ENCODE measurements at places on chromosomes 13 and 19.

DNA sequence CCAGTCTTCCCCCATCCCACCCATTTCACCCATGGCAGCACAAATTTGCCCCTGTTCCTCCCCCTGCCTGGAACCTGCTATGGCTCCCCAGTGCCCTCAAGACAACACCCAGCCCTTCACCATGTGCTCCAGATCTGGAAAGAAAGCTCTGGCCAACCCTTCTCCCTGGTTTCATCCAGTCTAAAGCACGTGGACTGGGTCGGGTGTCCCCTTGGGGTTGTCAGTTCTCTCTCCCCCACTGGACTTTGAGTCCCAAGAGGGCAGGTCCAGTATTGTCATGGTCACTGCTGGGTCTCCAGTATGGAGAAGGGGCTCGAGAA lies 19.6 kb upstream of the PNMA8B start:
- DNase-seq = no peak

DNA sequence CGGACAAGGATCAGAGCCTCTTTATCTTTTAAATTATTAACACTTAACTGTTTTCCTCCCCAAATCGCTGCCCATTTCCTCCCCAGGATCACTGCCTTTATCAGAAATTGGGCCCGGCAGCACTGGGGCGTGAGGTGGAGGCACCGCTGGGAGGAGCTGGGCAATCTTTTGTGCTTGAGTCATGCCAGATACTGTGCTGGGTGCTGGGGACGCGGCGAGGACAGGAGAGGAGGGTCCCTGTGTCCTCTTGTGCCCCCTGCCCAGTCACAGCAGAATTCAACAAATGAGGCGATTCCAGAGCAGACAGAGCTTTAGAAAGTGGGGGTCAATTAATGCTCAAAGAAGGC lies 347.8 kb downstream of the ZNF536 start:
- DNase-seq = no peak

DNA sequence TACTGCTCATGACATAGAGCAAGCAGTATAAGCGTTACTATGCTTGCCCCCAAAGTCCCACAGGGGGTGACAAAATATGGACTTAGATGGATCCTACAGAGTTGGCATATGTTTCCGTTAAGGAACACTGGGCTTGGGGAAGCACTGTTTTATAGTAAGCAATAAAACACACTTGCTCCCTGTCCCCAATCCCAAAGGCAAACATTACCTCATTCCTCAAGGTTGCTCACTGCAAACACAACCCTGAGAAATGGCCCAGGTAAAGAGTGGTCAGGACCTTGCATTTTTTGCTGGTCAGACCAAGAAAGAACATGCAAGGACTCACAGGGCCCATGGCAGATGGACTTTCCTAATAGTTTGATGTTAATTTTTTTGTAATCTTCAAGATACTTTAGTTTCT lies 32.3 kb downstream of the UGGT2 start:
- DNase-seq = no peak

DNA sequence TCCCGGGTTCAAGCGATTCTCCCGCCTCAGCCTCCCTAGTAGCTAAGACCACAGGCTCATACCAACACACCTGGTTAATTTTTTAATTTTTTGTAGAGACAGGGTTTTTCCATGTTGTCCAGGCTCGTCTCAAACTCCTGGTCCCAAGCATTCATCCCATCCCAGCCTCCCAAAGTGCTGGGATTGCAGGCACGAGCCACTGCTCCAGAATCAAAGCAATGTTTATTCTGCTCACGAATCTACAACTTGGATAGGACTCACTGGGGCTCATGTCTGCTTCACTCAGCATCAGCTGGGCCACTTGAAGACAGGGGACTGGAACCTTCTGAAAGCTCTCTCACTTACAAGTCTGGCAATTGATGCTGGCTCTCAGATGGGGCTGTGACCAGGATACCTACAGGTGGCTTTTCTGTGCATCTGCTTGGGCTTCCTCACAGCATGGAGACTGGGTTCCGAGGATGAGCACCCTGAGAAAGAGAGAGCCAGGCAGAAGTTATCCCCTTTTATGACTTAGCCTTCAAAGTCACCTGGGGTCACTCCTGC lies 8.2 kb upstream of the ZNF792 start:
- no peak for DNase-seq

GRCh38 chr19:54916822-54917221 lies 10.9 kb downstream of the NCR1 start:
- no peak for DNase-seq

DNA sequence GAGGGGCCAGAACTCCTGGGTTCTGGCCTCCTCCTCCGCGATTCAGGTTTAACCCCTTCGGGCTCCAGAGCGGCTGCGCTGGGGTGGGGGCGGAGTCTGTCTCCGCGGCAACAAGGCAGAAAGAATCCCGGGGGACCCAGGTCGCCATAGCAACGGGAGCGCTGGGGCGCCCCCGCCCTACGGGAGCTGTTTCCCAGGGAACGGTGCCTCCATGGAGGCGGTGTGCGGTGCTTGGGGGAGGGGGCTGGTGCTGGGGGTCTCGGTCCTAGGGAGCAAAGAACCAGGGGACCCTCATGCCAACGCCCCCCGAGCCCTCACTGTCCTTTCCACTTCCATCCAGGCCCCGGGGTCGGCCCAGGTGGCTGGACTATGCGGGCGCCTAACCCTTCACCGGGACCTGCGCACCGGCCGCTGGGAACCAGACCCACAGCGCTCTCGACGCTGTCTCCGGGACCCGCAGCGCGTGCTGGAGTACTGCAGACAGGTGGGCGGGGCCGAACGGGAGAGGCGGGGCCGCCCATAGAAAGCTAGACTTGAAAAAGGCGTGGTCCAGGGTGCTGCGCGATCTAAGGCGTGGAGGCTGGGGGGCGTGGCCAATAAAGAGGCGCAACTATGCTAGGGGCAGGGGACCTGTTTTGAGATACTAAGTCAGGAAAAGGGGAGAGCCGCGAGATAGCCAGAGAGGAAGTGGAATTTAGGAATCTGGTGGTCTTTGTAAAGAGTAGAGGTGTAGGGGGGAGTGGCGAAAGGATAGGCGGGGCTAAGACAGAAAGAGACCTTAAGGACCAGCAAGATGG lies 1.2 kb downstream of the APLP1 start:
- peak; percentile 68 for DNase-seq

GRCh38 chr13:60969656-60970055 lies 446.0 kb downstream of the PCDH20 start:
- no peak for DNase-seq

GRCh38 chr19:35514282-35514809 lies 897 bp upstream of the DMKN start:
- no peak for DNase-seq

DNA sequence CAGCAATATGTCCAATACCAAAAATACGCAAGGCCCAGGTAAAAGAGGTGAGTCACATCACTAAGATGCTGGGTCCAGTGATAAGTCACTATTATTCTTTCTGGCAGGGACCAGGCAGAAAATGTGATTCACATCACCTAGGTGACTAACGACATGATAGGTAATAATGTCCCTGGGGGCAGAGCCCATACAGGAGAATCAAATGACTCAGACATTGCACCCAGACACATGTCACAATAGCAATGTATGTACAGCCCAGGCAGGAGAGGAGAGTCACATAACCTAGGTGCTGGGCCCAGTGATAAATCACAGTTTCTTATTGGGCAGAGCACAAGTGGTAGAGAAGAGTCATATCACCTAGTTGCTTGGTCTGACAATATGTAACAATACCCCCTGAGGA lies 28.9 kb upstream of the ZNF729 start:
- no peak for DNase-seq

DNA sequence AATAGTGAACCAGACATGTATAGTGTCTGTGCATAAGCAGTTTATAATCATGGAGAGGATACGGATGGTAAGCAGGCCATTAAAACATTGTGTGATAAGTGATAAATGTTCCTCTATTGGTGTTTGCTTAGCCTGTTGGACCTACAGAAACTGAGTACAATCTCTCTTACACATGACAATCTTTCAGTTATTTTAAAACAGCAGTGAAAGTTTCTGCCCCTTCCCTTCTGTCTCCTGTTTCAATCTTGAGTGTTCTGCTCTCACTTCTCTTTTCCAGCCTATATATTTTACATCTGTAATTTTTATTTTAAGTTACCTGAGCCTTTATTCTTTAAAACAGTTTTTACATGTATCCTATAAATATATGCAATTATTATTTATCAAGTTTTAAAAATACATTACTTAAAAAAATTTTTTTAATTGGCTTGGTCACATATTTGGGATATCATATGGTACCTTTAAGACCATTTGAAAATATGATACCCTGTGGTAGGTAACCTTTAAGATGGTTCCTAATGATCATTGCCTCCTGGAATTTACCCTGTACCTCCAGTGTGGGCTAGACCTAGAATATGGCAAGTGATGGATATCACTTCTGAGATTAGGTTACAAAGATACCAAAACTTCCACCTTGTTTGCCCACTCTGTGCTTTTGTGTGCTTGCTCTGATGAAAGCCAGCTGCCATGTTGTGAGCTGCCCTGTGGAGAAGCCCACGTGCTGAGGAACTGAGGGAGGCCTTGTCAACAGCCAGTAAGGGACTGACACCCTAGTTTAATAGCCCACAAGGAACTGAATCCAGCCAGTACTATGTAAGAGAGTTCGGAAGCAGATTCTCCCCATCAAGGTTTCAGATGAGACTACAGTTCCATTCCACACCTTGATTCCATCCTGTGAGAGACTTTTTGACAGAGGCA lies 99.3 kb downstream of the DHRS12 start:
- no peak for DNase-seq

DNA sequence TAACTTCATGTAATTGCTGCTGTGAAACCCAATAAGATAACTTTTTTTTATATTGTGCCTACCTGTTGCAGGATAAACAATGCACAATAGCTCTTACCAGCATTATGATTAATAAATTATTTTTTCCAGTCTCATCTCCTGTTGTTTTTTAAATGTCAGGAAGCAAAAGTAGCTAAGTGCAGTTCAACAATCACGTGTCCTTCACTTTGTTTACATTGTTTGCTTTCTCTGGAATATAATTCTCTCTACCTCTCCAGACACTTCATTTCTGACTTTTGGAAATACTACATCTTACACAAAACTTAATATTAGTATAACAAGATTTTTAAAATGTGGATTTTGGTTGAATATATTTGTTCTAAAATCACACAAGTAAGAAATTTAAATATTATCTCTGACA lies 1359.4 kb downstream of the SLITRK1 start:
- DNase-seq = no peak

- DNase-seq = peak; percentile 61
Measured at GRCh38 chr19:46713781-46714443, 3.0 kb downstream of the PRKD2 start.

DNA sequence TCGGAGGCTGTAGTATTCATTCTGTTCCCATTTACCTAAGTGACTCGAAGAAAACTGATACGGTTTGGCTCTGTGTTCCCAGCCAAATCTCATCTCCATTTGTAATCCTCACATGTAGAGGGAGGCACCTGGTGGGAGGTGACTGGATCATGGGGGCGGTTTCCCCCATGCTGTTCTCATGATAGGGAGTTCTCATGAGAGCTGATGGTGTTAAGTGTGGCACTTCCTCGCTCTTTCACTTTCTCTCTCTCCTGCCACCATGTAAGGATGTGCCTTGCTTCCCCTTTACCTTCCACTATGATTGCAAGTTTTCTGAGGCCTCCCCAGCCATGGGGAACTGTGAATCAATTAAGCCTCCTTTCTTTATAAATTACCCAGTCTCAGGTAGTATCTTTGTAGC lies 23.5 kb downstream of the SLAIN1 start:
- no peak for DNase-seq

DNA sequence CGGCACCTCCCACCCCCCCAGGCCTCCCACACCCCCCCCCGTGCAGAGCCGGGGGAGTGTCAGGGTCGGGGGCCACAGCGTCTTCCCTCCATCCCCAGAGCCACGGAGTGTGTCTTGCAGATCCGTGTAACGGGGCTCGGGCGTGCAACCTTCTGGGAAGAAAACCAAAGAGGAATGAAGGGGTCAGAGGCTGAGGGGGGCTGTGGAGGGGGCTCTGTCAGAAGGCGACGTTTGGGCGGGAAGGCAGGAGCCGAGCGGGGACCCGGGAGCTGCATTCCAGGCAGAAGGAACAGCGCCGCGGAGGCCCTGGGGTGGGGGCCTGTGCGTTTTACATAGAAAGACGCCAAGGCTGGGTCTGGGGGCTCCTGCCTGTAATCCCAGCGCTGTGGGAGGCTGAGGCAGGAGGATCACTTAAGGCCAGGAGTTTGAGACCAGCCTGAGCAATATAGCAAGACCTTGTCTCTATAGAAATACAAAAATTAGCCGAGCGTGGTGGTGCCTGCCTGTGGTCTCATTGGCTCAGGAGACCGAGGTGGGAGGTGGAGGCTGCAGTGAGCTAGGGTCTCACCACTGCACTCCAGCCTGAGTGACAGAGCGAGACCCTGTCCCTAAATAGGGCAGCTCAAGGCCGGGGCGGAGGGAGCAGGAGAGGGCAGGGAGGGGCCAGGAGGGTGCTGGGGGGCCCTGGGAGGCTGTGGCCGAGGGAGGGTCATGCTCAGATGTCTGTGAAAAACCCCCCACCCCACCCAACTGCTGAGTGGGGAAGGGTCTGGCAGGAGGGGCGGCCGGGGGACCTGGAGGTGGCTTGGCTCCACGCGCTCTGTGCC lies 27.8 kb downstream of the ARID3A start:
- no peak for DNase-seq

DNA sequence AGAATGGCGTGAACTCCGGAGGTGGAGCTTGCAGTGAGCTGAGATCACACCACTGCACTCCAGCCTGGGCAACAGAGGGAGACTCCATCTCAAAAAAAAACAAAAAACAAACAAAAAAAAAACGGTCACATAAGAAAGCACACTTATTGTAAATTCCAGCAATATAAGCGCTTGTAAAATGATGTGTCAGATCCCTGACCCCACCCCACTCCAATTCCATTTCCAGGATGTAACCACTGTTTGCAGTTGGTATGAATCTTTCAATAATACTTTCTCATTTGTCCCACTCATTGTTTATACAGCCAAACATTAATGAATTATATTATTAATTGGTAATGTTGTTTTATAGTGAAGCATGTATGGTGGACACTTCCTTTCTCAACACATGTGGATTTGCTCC lies 15.9 kb upstream of the CEACAM1 start:
- no peak for DNase-seq

GRCh38 chr13:95722241-95722640 lies 45.3 kb downstream of the DNAJC3 start:
- no peak for DNase-seq

DNA sequence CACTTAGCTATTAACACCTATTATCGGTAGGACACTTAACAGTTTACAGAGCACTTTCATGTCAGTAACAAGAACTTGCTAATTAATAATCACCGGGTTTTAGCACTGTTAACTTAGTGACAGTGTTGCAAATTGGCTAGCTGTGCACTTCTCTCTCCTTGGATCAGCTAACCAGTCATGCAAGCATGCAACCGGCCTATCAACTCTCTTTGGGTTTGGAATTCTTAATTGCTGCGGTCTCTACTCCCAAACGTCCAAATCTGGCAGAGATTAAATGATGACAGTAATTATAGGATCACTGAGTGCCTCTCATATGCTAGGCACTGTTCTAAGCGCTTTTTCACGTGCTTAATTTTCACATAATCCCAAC lies 1.2 kb downstream of the EPS15L1 start:
- DNase-seq = no peak

DNA sequence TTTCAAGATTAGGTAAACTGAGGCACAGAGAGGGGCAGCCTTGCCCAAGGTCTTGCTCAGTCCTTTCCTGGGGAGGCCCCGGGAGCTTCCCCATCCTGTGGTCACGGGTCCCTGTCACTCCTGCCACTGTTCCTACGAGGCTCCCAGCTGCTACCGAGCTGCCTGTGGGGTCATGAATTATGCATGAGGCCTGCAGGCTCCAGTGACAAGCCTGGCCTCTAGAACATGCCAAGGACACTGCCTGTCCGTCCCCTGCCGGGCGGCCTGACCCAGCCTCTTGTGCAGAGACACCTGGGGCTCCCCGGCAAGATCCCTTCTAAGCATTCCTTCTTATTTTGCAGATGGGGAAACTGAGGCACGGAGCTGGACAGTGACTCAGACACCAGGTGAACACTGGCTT lies 2.7 kb downstream of the FCHO1 start:
- DNase-seq = no peak
